ENCODE measurements at places on chromosomes 7 and 10.

DNA sequence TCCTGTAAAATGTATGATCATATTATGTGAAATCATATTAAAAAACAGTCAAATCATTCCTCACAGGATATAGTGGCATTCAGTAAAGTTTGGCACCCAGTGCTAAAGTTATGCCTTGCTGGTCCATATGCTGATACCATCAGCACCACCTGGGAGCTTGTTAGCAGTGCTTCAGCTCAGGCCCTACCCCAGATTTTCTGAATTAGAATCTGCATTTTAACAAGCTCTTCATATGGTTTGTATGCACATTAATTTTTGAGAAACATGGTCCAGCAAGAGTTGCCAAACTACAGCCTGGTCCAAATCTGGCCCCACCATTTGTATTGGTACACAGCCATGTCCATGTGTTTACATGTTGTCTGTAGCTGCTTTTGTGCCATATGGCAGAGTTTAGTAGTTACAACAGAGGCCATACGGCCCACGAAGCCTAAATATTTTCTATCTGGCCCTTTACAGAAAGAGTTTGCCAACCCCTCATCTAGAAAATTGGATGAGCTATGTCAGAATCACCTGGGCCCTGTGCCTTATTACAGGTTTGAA lies 30.1 kb downstream of the RAB18 start:
- DNase-seq: no peak

DNA sequence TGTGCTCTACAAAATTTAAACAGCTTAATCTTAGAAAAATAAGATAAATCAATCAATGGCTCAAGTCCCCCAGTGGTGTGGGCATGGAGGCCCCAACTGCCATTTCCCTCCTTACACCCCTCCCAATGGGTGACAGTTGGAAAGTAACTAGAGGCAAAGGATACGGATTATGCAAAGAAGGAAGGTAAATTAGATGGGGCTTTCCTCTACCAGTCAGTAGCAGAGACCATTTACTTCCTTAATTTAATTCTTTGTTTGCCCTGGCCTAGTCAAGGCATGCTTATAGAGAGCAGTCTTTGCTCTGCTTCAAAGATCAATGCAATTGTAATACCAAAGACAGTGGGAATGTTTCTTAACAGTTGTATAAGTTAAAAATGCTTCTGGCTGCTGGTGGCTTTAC lies 63.3 kb upstream of the PAPSS2 start:
- DNase-seq: no peak

DNA sequence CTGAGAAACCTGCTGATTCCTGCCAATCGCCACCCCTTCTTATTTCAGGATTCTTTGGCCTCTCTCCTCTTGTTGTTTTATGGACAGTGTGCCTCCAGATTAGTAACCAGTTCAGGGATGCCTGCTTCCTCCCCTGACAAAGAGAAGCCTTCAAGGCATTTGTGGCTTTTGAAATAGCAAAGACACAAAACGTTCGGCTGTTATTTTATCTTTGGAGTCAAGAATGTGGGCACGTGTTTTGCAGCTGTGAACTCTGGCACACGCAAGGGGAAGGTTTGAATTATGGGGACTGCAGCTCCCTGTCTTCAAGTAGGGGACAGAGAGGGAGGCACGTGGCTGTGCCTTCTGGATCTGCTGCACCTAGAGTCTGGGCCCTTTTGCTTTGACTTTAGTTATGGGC lies 157.9 kb upstream of the GRB10 start:
- no peak for DNase-seq

DNA sequence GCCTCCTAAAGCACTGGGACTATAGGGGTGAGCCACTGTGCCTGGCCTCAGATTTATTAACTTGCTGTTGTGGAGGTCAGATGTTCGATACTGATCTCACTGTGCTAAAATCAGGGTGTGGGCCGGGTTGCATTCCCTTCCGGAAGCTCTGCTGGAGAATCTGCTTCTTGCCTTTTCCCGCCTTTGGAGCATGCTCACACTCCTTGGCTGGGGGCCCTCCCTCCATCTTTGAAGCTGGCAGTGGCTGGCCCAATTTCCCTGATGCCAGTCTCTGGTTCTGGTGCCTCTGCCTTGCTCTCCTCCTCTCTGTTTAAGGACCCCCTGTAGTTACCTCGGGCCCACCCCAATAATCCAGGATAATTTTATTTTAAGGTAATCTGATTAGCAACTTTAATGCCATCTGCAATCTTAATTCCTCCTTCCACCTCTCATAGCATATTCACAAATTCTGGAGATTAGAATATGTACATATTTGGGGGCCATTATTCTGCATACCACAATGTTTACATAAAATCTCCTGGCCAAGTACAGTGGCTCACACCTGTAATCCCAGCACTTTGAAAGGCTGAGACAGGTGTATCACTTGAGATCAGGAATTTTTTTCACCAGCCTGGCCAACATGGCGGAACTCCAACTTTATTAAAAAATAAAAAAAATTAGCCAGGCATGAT lies 7.9 kb upstream of the PITRM1 start:
- DNase-seq: no peak

DNA sequence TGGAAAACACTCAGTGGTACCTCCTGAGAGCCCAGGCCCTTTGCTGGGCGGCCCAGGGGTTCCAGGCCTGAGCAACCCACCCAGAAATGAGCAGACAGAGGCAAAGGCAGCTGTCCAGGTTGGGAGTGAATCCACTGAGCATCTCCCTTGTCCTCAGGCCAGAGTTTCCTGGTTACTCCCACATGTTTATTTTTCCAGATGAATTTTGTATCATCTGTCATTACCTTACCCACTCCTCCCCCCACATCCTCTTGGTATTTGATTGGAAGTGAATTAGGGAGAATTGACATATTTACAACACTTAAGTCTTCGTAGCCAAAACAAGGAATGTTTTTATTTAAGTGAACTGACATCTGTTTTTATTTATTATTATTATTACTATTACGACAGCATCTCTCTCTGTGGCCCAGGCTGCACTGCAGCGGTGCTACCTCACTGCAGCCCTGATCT lies 13.2 kb upstream of the LMBR1 start:
- DNase-seq: no peak

- no peak for DNase-seq
Observed at GRCh38 chr10:94200146-94200837, 162.4 kb downstream of the NOC3L start.

GRCh38 chr7:26499315-26499897 lies 207.7 kb downstream of the SNX10 start:
- DNase-seq: no peak

DNA sequence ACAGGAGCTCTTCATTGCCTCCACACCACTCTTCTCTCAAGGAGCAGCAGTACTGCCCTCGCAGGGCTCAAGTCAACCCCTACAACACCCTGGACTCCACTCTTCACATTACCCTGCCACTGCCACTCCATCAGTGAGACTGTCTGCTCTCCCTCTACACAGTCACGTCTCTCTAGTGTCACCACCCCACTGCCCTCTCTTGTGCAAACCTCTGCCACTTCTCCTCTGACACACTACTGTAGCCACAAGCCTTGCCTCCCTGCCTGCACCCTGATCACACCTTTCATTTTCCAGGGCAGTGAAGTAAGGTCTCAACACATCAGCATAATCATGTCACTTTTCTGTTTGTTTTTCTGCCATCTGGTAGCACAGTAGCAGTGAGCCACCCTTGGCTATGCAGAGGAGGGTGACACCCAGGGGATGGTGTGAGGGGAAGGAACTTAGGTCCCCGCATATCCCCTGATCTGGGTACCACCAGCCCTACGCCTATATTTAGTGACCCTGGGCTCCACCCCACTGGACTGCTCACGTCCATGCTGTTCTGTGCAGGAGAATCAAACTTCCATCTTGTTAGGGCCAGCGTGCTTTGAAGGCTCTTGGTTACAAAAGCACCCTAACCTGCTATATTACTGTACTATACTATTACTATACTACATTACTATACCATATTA lies 1.6 kb downstream of the C10orf143 start:
- DNase-seq: no peak

GRCh38 chr10:126844406-126844805 lies 60.8 kb upstream of the DOCK1 start:
- no peak for DNase-seq

DNA sequence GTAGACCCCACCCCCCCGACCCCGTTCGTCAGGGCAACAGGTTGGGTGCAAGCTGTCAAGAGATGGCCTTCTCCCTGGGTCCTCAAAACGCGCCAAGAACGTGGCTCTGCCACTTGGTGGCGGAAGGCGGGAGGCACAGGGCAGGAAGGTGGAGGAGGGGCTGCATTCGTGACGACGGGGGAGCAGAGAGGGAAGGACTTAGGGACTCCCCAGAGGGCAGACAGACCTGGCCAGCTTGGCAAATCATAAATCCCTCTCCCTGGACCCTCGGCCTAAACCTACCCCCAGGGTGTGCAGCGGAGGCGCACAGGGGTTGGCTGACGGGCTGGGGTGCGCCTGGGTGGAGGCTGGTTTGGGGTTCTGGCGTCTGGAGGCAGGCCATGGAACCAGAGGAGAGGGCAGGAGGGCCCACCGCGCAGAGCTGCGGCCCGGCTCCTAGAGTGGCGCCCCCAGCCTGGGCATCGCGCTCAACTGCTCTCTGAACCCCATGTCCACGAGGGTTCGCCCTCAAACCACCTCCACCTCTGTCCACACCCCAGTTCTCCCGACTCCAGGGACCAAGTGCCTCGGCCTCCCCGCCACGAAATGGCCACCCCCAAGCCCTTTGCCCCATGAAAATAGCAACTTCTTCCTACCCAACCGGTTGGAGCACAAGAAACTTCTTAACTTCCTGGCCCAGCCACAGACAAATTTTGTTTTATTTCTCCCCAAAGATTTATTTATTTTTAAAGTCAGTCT lies 10.8 kb upstream of the GATA3 start:
- no peak for DNase-seq

DNA sequence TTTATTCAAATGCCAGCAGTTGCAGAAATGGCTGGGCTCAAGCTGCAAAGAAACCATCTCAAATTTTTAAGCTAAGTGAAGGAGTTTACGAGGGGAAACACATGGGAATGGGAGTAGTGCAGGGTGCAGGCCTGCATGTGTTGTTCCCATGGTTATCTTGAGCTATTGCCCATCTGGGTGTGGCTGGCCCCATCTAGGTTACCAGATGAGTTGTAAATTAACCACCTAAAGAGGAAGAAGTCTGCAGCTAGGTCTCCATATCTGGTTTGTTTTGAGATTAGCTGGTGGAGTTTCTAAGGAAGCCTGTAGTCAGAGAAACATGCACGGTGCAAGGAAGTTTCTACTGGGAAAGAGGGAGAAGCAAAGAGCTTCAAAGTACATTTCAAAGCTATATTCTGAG lies 23.3 kb upstream of the STEAP2 start:
- no peak for DNase-seq

- no peak for DNase-seq
Observed at GRCh38 chr10:5862360-5862961, 27.2 kb downstream of the ANKRD16 start.

DNA sequence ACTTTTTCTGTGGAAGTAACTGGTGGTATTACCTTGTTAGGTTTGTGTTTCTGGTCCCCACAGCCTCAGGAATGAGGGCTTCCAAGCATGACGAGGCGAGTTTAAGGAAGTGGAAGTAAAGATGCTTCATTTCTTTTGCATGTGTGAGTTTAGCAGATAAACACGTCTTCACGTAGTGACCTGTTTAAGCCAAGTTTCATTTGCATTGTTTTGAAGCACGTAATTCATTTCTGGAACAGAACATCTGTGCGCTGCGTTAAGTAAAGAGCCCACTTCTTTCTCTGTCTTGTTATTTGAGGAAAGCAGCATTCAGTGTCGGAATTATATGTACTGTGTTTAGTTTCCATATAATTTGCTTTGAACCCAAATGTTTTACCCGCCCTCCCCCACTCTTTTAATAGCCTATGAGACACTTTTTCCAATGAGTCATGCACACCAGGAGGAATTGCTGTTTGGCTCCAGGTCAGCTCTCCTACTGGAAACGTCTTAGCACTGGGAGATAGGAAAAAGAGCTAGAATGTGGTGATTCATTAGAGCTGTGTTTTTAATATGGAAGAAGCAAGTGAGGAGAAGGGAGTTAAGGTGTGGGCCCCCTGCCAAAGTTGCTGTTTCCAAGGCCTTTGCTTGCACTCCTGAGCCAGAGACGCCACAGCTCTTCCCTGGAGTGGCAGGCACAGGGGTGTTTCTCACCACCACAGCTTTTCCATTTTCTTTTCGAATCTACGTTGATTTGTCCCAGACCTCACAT lies 36.7 kb downstream of the BTBD16 start:
- peak; percentile 14 for DNase-seq

GRCh38 chr10:72654720-72655119 lies 28.8 kb upstream of the MICU1 start:
- no peak for DNase-seq

DNA sequence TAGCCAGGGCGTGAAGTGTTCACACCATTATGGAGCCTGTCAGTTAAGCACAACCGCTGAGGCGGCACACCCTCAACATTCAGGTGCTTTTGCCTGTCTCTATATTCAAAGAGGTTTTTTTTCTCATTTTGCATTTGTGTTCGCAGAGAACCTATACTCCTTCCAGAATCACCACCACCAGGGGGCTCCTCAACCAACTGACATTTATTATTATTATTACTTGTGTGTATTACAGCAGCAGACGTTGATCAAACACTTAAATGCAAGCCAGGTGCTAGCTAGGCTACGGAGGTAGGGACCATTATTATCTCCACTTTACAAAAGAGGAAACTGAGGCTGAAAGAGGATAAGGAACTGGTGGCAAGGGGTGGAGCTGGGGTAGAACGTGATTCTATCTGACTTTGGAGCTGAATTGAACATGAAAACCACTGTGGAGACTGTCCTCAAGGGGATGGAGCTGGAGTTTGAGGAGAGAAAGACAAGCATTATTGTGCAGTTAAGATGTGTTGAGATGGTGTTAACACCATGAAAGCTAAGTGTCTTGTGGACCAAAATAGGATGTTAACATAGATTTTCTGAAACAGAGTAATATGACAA lies 133.8 kb upstream of the PLXNA4 start:
- DNase-seq: peak; percentile 3

DNA sequence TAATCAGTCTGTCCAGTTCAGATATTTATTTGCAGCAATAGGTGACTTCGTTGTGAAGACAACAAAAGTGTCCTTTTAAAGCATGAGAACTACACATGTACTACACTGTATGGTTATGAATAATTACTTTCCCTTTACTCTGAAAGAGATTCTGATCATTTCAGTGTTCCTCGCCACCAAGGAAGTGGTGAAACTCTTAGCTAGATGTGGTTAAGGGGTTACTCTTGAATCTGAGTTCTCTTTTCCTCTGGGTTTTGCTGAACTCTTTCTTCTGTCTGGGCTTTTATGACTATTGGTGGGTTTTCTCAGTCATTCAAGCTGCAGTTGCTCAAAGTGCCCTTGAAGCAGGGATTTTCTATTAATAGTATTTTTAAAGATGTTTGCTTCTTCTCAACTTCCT lies 127.9 kb upstream of the SEM1 start:
- no peak for DNase-seq

- peak; percentile 47 for DNase-seq
Observed at GRCh38 chr7:151448261-151449252, 8.6 kb upstream of the CRYGN start.
